Fibroblast of villous mesenchyme (primary cell): ENCODE measurements at places on chromosomes 1 and 21. TPM values are rescaled to one million over a fixed set of nuclear protein-coding genes. Genes with fewer than 3 reads are reported as not detected.
A peak's percentile ranks its signal among the peaks of the same experiment; 100 is the strongest.

- peak; percentile 19 for DNase-seq
These were observed 184.8 kb upstream of the KIAA0040 start for GRCh38 chr1:175377394-175377793.

DNA sequence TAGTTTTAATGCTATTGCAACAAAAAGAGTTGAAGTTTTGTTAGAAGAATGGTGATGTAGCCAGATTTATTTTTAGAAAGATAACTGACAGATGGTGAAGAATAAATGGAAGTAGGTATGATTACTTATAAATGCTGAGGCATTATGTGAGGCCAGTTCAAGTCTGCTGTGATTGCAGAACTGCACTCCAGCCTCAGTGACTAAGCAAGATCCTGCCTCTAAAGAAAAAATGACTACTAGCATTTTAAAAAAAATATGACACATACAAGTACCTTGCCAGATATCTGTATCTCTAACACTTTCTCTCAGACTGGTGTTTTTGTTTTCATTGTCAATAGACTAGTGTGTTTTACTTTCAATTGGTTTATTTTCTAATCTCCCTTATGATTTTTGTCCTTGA lies 1242.4 kb upstream of the ADGRL4 start:
- no peak for DNase-seq

The WLS gene
- total RNA-seq, result 66.1 and 83.8 TPM in 2 replicates

DNA sequence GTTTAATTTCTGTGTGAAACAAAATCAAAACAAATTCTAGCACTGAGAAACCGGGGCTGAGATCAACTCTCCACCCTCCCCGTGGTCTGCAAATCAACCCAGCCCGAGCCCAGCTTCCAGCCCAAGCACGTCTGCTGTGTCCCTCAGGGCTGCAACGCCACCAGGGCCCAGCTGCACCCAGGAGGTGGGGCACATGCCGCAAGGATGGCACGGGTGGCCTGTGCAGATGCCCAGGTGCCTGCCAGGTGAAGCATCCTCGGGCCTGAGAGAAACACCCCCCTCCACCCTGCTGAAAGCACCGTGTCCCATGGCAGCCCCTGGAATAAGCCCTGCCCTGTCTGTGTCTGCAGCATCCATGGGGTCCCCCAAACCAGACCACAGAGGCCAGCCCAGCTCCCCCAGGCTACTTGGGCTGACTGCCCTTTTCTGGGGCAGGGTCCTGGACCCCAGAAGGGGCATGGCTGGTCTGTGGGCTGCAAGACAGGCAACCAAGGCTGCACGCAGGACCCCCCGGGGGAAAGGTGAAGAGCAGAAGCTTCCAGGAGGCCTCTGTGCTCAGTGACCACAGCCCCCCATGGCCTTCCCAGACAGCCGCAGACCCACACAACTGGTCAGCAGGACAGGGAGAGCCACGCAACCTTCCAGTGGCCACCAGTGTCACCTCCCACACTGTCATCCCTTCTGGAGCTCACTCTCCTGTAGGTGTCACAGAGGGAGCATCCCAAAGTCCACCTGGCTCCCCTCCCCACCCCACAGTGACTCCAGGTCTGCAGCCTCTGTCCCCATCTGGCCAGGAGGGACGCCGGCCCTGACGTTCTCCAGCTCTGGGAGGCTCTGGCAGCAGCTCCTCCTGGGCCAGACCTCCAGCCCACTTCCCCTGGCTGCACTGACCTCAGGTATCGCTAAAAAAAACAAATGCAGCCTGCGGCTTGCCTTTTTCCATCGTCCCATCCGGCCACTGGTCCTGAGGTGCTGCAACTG lies 7.7 kb downstream of the WNT9A start:
- no peak for DNase-seq

- no peak for DNase-seq
These were observed 7.3 kb downstream of the ODF2L start for GRCh38 chr1:86388777-86389176.

- no peak for DNase-seq
These were observed 153.4 kb upstream of the CAMK1G start for GRCh38 chr1:209430107-209430506.
